AG09309 (cell line): ENCODE measurements at places on chromosomes 2 and 18.

GRCh38 chr18:7618891-7619442 is 51.9 kb downstream of the PTPRM start:
- DNase-seq: no peak

DNA sequence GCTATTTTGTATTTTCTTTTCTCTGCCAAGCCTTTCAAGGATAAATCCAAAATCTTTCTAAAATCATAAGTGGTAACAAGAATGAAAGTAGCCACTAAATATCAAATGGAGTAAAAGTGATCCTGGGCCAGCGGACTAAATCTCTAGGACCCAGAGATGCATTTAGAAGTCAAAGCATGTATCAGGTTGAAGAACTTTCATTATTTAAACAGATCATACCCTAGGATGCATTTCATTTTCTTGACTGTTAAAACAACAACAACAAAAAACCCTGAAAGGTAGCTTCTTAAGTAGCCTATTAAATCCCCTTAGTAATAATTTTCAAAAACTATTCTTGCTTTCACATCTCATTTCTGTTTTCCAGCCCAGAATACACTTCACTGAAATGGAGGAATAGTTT is 4.8 kb upstream of the POU3F3 start:
- DNase-seq: no peak

DNA sequence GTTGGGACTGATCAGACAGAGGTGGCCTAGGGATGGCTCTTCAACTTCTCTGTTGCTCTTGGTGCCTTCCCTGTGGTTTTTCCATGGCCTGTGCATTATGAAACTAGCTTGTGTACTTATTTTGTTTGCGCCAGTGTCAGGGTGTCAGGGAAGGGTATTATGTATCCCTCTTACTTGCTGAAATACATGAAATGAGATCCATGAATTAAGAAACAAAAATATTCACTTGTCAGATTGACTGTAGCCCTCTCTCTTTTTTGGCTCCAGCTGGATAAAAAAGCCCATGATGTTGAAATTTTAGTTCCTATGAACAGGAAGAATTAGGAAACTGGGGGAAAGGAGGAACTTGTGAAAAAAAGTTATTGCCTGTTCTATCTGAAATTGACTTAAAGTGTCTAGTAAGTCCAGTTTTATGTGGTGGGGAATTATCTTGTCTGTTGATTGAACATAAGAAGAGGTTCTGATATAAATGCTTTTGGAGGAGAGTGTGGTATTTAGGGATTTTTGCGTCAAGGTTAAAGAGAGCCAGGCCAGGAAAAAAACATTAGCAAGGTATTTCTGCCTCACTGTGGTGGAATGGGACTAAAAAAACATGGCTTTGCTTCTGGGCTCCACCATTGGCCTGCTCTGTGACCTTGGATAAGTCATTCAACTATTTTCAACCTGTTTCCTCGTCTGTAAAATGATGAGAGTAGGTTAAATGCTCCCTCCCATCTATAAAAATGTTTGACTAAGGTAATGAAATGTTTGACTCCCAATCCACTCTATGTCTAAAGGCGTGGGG is 12.0 kb downstream of the UGP2 start:
- DNase-seq: no peak

GRCh38 chr2:195824478-195824877 is 167.5 kb downstream of the SLC39A10 start:
- DNase-seq: no peak

DNA sequence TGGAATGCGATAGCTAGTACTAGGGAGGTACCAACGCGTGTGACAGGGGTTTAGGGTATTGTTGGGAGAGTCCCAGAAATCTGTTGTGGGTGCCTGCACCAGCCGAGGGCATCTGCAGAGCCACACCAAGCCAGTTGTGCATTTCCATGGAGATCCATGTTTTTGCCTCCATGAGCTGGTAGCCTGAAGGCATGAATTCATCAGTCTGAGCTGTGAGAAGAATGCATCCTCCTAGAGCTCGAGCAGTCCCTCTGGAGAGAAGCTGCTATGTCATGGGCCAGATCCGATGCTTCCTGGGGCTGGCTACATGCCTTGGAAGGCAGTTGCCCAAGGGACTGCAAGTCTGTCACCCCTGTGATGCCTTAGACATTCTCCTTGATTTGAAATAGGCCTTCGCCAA is 57.9 kb downstream of the LIPG start:
- no peak for DNase-seq

GRCh38 chr2:116747103-116747502 is 1067.4 kb upstream of the DDX18 start:
- no peak for DNase-seq

DNA sequence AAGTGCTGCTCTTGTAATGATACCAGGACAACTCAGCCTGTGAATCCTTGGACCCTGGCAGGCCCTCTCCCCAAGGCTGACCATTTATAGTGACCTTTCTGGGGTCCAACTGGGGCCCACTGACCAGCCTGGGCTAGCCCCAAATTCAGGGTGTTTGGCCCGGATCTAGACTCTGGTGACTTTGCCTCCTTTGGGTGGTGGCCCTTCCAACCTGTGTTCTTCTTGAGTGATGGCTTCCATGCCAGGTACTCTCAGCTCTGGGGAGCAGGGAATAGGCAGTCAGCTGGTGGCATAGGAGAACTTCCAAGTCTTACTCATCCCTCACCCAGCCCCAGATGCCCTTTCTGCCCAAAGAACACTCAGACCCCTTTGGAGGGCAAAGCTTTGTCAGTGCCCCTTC is 10.3 kb downstream of the MYO7B start:
- DNase-seq: no peak

DNA sequence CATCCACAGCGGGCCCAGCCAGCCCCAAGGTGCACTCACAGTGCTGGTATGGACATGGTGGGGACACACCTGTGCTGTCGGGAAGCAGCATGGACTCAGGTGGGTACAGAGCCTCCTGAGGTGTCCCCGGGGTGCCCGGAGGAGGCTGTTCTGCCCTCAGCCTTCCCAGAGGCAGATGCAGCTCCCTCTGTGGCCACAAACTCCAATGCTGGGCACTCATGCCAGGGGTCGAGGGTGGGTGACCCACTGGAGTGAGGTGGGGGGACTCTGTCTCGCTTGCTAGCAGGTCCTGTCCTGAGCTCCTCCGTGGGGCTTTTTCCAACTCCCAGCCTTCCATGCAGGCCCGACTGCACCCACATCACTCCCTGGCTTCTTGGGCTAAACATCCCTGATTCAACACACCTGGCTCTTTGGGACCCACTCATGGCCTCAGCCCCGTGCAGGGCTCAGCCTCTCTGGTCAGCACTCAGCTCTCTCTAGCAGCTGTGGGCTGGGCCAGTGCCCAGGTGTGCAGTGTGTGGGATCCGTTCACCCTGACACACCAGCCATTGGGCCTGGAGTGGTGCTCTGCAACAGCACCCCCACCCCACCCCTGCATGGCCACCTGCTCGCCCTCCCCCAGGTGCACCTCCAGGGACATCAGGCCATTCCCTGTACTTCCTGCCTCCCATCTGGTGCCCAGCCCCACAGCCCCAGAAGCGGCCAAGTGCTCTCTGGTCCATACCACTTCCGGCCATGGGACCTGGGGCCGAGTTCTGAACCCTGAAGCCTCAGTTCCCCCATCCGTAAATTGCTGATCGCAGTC is 16.0 kb downstream of the RAMP1 start:
- DNase-seq: no peak
